Fibroblast of the aortic adventitia (primary cell): ENCODE measurements at places on chromosomes 3 and 15. TPM values are rescaled to one million over a fixed set of nuclear protein-coding genes. Genes with fewer than 3 reads are reported as not detected.

The IMPG2 gene
- total RNA-seq = 0.45 and 0.65 TPM in 2 replicates

The FETUB gene
- not detected in 2 replicates for total RNA-seq

The TNFSF10 gene
- total RNA-seq = 1.1 and 5.0 TPM in 2 replicates

The CLDND1 gene
- 65.2 and 88.0 TPM in 2 replicates for total RNA-seq

The DNAJB11 gene
- total RNA-seq = 44.0 and 44.6 TPM in 2 replicates

The ZNF774 gene
- 1.4 and 2.3 TPM in 2 replicates for total RNA-seq

The MAP1A gene
- total RNA-seq = 43.9 and 108 TPM in 2 replicates

The ADAMTS9 gene
- 0.54 and 3.7 TPM in 2 replicates for total RNA-seq

The GPR87 gene
- 0.18 TPM in 1 of 2 replicates, not detected in the other for total RNA-seq

The PRR20G gene
- not detected in 2 replicates for total RNA-seq

The GRAMD2A gene
- total RNA-seq = 0.33 and 0.63 TPM in 2 replicates

The PDZRN3 gene
- 40.5 and 76.8 TPM in 2 replicates for total RNA-seq

The ARPP21 gene
- total RNA-seq = 0.90 TPM in 1 of 2 replicates, not detected in the other

The TM6SF1 gene
- 0.18 TPM in 1 of 2 replicates, not detected in the other for total RNA-seq
